ENCODE measurements at places on chromosomes 2 and 18.

DNA sequence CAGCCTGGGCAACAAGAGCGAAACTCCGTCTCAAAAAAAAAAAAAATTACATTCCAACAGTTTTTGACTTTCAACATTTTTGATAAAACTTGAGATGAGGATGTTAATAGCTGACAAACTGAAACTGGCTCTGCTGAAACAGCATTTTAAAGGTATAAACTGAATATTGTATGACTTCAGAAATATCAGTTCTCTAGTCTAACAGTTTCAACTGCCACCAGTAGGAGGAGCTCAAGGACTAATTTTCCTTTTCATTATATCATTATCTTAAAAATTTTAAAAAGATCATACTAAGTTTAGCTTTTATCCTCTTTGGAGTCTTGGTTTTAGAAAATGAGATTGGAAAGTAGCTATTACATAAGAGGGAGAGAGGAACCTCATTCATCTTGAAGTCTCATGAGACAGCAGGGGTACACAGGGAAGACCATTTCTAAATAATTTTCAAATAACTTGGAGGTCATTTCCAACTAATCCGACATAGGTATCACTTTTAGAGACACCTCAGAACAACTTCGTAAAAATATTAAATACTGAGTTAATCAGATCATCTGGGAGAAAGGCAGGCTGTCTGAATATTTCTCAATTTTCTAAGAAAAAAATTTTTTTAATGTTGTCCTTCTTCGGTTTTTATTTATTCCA, 37.6 kb upstream of the MCM6 start:
- no peak for DNase-seq

GRCh38 chr2:47089083-47089464, 66.0 kb downstream of the STPG4 start:
- DNase-seq, result no peak

DNA sequence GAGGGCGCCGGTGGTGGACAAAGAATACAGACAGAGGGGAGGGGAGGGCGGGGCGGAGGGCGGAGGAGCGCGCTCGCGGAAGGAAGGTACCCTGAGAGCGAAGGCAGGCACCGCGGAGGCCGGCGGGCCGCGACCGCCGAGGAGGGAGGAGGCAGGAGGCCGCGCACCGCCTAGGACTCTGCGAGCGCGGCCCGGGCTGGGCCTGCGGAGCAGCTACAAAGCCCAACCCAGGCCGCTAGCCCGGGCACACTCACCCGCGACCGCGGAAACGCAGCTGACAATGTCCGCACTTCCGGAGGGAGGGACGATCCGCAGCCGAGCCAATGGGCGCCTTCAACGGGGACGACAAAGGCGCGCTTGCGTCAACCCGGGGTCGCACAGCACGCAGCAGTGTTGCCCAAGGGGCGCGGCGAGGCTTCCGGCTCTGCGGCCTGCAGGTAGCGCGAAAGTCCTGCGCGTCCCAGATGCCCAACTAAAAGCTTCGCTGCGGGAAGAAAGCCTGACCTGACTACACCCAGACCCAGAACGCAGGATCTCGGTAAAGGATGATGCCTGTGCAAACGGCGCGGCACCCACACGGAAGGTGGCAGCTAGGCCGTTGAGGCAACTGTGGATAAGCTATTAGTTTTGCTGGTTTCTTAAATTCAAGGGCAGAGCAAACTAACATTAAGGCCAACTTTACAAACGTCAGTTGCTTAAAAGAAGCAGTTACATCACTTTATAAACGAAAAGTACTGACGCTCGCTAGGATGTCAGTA, at the start of gene C18orf32:
Gene C18orf32 (minus strand): TSS at position 282 of the 758 bp plus-strand sequence. CDS start 3,486 bp downstream, outside the sequence.
- peak; percentile 96 for DNase-seq

DNA sequence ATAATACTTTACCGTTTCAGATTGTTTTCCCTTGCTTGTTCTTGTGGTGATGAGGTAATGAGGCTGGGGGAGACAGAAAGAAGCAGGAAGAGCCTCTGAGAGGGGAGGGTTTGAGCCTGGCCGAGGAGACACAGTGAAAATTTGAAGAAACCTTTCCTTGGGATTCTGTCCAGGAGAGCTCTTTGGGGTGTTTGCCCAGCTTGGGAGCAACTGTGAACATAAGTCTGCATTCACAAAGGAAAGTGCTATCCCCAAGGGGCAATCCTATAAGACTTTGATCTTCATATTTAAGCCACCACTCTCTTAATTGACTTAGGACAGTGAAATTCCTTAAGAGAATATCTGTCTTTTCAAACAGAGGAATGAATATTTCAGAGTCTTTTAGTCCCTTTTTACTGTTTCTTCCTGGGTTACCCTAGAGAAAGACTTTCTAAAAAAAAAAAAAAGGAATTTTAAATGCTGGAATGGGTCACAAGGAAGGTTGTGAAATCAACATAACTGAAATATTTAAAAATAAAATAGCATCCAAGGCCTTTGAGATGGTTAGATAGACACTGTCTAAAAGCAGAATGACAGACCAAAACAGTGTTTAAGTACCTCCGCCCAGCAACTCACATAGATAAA, 52.5 kb upstream of the STAM2 start:
- no peak for DNase-seq

DNA sequence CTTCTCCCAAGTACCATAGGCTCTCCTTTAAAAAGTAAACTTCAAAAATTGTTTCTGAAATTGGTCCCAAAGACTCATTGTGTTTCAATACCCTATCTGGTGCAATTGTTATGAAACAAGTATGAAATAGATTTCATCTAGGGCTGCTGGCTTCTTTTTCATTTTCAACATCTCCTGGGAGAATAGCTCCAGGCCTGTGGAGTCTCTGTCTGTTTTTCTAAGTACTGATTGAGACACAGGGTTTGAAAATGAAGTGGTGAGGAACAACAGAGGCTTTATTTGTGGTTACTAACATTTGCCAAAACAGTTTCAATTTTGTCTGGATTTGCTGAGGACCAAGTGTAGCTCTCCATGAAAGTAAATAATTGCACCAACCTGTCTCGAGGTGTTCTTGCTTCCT, 315.9 kb upstream of the LRATD1 start:
- no peak for DNase-seq

- DNase-seq, result no peak
Observed at GRCh38 chr2:9315280-9315847, 108.0 kb downstream of the ITGB1BP1 start.

DNA sequence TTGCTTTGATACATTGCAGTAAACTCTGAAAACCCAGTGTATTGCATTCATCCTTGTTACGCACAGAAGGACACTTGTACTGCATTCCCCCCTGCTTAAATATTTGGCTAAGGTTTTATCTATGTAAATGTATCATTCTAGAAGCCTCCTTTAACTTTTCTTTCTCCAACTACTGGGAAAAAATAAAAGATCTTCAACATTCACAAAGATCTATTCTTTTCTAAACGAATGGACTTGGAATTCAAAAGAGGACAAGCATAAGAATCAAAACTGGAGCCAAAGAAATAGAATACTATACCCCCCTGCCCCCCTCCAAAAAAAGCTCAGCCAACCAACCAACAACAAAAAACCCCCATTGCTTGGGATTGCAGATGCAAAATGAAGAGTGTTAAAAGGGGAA, 136.9 kb downstream of the EPHA4 start:
- DNase-seq, result no peak

- no peak for DNase-seq
Observed at GRCh38 chr18:26631135-26631534, 82.8 kb upstream of the KCTD1 start.

DNA sequence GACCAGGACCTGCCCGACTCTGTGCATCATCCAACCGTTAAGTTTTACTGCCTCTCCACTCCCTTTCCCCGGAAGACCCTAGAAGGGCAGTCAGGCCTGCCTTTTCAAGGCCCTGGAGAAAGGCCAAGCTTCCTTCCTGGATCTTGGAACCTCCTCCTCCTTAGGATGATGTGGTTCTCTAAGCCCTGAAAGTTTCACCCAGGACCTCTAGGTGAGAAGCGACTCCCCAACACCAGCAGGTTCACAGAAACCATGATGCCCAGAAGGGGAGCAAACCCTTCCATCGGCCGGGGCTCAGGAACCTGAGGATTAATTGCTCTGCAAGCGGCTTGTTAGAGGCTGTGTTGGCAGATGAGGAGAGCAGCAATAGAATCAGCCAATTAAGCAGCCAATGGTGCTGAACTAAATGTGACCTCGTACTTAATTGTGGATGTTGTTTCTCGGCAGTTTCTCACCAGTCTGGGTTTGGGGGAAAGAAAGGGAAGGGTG, 94.2 kb upstream of the FZD7 start:
- no peak for DNase-seq

GRCh38 chr2:47195148-47195547, 40.0 kb upstream of the STPG4 start:
- no peak for DNase-seq

DNA sequence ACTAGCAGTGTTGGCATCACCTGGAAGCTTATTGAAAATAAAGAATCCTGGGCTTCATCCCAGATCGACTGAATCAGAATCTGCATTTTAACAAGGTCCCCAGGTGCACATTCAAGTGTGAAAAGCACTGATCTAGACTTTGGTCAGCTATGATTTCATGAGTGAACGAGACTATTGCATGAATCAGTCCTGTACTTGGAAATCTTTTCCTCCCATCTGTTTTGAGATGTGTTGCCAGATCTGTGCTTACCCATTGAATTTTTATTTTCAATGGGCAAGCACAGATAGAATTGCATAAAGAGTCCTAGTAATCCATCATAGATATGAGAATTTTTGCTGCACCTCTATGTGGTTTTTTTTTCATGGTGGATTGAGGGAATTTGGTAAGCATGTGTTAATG, 64.0 kb downstream of the PMS1 start:
- no peak for DNase-seq

DNA sequence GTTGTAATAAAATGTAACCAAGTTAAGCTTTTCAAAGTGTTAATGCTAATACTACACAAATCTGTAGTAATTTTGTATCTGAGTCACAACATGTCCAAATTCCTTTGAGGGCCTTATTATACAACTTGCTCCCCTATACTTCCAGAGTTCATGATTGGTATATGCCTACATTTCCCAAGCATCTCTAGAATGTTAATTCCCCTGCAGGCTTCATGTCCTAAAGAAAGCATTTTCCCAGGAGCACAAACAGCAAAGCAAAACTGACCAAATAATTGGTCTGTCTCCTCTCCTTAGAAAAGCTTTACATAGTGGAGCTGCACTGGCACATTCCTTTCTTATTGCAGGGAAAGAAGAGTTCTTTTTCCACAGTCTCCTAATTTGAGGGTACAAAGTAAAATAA, 3.7 kb downstream of the ALS2 start:
- DNase-seq, result no peak

DNA sequence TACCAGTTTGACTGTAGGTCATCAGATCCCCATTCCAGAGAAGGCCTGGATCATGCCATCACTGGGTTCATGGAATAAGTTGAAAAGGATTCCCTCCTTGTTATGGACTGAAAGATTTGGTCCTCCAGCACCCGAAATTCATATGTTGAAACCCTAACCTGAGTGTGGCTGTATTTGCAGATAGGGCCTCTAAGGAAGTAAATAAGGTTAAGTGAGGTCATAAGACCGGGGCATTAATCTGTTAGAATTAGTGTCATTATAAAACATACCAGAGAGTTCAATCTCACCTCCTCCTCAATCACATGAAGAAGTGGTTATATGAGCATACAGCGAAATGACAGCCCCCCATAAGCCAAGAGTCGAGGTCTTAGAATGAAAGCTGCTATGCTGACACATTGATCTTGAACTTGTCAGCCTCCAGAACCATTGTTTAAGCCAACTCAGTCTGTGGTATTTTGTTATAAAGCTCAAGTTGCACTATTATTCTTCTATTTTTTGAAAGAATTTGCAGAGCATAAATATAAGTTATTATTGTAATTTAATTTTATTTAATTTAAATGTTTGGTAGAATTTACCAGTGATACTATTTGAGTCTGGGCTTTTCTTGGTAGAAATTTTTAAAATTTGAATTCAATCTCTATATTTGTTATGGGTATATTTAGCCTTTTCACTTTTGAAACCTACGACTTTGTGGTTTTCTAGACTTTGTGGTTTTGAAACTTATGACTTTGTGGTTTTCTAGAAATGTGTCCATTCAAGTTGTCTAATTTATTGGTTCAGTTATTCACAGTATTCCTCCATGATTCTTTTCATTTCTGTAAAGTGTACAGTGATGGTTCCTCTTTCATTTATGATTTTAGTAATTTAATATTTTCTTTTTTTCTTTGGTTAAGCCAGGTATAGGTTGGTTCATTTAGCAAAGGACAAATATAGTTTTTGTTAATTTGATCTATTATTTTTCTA, 1206.7 kb upstream of the CDH2 start:
- DNase-seq, result no peak

DNA sequence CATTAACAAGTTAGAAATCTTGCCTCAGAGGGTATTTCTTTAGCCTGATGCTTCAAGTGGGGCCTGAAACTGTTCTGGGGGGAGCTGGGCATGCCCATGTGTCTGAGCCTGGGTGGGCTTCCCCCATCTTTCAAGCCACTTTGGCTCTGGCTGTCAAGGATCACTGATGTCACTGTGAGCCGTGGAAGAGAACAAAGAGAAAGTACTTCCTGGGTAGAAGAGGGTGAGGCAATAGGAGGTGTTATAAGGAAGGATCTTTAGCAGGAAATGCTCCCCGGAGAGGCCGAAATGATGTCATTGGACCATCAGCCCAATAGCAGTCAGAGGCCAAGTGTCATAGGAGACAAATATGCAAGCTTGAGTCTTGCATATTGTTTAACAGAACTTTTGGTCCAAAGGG, 228.4 kb upstream of the MEX3C start:
- no peak for DNase-seq

GRCh38 chr2:67564076-67564475, 166.9 kb downstream of the ETAA1 start:
- DNase-seq, result no peak

- no peak for DNase-seq
Observed at GRCh38 chr2:23772684-23773083, 154.2 kb downstream of the ATAD2B start.

- no peak for DNase-seq
Observed at GRCh38 chr2:134425724-134426496, 172.0 kb downstream of the MGAT5 start.

DNA sequence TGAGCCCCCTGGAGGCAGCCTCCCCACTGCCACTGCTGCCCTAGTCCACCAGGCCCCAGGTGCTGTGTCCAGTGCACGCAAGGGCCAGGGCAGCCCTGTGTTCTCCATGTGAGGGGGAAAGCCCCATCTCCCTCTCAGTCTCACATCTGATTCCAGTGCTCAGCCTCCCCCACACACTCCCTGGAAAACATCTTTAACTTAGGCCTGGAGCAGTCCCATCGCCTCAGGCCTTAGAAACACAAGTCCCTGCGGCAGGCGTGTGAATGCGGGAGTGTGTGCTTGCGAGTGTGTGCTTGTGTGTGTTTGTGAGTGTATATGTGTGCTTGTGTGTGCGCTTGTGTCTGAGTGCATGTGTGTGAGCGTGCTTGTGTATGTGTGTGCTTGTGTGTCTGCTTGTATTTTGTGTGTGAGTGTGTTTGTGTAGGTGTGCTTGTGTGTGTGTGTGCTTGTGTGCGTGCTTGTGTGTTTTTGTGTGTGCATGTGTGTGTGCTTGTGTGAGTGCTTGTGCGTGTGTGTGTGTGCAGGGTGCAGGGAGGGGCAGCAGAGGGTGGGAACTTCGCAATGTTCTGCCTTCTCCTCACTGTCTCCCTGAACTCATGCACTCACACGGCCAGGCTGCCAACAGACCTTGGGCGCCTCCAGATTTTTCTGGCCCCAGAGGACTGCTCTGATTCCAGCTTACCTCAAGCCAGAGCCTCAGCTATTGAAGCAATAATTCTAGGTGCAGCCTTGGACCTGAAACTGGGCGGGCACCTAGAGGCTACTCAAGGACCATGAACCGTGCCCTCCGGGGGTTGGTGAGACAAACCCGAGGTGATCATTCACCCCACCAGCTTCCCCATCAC, 139.6 kb downstream of the CABLES1 start:
- peak; percentile 60 for DNase-seq

GRCh38 chr2:34037157-34037556, 438.1 kb upstream of the FAM98A start:
- no peak for DNase-seq

GRCh38 chr2:40106061-40106460, 327.0 kb upstream of the THUMPD2 start:
- DNase-seq, result no peak

All from posterior cingulate gyrus (tissue), 11 donors.